ENCODE measurements at places on chromosomes 1 and 21.

DNA sequence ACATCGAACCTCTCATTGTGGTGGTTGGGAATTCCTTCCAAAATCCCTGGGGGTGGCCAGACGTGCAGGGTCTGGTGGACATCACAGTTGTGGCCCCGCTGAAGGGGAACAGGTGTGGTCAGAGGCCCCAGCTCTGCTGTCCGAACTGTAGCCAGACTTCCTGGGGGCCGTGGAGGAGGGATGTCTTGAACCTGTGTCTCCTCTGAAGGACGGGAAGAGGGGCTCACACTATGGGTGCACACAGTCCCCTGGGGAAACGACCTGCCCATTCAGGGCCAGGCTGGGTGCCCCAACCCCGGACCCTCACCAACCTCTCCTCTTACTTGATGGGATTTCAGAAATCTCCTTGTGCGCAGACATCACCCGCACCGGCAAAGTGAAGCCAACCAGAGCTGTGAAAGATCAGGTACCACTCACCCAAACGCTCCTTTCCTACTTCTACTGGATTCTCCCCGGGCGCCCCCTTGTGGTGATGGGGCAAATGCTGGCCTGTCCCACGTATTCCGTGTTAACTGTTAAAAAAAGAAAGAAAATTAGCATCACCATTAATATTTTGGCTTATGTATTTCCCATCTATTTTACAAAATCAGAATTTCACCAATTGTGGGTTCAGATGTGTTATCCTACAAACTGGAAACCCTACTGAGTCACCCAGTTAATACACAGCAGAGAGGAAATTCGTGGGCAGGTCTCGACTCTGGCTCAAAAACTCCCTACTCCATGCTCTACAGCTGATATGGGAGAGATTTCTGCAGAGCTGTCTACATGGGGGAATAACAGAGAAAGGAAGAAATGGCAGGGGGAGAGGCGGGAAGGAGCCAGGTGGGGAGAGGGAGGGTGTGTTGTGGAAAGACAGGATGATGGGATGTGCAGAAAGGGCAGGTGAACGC lies 28.1 kb downstream of the PADI4 start:
- peak; percentile 74 for DNase-seq

- DNase-seq: peak; percentile 87
Observed at GRCh38 chr1:22380024-22380785, 71.4 kb upstream of the ZBTB40 start.

- DNase-seq: peak; percentile 92
Observed at GRCh38 chr1:159009704-159010361, at the start of gene IFI16. TSS of gene IFI16 (plus strand) at chr1:159009907. CDS start at chr1:159014681, 4,774 bp downstream.

DNA sequence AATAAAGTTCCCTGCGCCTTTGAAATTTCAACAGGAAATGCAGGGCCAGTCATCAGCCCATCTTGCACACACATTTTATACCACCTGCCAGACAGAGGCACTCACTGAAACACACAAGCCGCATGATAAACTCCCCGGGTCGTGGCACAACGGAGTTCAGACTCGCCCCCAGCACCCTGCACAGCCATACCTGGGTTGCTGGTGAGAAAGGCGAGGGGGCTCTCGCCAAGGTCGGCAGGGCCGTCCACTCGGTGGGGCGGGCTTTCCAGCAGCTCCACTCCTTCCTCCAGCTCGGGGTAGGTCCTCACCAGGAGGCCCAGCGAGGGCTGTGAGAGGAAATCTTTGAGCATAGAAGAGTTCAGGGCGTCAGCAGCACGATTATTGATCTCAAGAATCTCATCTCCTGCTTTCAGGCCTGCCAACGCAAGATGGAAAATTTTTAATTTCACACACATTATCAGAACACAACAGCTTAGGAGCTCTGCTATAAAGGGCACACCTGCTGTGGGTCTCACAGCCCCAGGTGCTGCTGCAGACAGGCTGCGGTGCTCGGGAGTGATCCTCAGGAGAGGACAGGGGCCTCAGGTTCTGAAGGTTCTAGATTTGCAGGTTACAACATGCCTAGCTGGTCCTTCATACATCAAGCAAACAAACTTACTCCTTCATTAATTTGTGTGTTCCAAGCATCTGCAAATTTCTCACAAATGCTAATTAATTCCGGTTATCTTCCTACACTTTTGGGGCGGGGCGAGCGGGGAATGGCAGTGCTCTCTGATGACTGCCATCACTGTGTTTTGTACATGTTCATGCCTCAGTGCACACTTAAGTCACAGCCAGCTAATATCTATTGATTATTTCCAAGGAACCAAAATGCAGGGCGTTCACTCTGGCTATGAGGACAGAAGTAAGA lies 144.2 kb upstream of the KRTAP19-8 start:
- no peak for DNase-seq

DNA sequence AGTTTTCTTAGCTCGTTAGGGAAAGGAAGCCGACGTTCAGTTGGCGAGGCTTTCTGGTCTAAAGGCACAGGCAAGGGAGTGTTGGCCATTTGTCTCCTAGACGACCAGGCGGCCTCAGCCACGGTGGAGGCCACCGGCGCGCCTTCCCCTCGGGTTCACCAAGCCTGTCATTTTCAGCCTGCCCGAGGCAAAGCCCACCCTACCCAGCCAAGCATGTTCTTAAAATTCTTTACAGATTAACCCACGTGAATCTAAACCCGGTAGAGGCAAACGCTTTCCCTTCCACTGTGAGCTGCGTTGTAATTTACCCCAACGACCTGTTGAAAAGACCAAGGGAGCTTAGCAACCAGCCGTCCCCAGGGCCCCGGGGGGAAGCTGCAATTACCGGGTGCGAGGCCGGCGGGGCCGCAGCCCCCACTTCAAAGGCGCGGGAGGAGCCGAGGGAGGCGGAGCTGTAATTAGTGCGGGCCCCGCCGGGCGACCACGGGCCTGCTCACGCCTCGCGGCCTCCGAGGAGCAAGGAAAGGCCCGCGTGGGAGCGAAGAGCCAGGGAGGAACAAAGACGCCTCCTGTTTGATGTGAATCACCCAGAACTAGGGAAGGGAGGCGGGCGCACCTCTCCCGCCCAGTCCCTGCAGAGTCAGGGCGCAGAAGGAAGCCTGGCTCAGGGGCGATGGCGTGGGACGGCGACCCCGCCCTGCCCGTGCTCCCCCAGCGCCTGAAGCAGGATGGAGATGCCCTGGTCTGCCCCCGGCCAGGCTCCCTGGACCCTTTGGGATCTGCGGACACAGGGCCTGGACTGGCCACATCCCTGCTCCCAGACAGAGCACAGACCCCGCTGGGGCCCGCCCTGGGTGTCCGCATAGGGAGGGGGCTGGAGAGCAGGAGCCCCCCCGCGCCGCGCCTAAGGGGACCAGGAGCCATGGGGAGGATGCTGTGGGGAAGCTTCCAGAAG lies 12.1 kb upstream of the TSPEAR start:
- DNase-seq: no peak

- DNase-seq: no peak
Observed at GRCh38 chr1:11289064-11289463, 16.1 kb downstream of the UBIAD1 start.

DNA sequence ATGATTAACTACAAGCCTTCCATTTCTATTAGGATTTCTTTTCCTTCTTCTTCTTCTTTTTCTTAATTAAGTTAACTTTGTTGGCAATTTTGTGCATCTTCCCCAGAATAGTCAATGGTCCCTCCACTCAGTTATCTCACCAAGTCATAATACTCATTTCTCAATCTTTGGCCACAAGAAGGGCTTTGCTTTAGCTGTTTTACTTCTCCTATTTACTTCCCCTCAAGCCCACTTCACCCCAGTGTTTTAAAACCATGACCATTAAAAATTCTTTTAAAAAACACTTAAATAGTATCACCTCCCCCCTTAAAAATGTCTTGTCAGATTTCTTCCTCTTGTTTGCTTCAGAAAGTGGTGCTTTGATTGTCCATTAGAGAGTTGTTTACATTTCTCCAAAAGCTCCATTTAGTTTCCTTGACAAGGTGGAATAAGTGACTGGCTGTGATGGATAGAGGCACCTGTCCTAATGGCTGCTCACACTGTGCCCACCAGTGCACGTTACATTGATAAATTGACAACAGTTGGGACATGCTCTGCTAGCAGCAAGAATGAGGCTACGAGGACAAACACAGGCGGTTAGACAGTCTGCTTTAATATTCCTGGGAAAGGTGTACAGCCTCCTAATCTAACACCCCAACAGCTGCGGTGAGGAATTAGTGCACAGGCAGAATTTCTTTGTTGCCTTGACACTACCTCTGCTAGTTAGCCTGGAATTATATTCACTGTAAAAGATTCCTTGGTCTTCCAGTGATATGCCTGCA lies 354.7 kb downstream of the LMO4 start:
- no peak for DNase-seq

Data from RPMI7951 (cell line).